Psoas muscle (tissue), 8 donors: ENCODE measurements at places on chromosomes 3 and 15. TPM values are rescaled to one million over a fixed set of nuclear protein-coding genes. Genes with fewer than 3 reads are reported as not detected.

- no peak for DNase-seq
Measured at GRCh38 chr15:76006136-76006778, 6.0 kb downstream of the NRG4 start.

Gene THPO
- 0.49 TPM for polyA plus RNA-seq

Gene SEMA6D
- 1.1 TPM for polyA plus RNA-seq

Gene HES1
- 8.3 TPM for polyA plus RNA-seq

Gene PEX11A
- polyA plus RNA-seq: 6.6 TPM

Gene CFAP100
- polyA plus RNA-seq: not detected

DNA sequence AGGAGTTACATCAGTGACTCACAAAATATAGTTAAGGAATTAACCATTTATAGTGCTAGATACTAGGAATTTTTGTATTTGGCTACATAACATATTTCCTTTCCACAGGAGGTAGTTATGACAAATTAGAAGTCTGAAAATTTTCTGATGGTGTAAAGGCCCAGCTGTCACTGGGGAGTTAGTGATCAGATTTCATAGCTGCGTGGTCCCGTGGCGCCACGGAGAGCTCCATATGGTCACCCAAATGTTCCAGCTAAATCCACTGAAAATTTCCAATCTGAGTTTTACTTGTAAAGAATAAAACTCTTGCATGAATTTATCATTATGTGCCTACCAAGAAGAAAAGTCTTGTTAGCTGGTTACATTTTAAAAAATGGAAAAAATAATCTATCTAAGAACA lies 368.9 kb upstream of the PLSCR5 start:
- no peak for DNase-seq
